ENCODE measurements at places on chromosomes 11 and 22.

DNA sequence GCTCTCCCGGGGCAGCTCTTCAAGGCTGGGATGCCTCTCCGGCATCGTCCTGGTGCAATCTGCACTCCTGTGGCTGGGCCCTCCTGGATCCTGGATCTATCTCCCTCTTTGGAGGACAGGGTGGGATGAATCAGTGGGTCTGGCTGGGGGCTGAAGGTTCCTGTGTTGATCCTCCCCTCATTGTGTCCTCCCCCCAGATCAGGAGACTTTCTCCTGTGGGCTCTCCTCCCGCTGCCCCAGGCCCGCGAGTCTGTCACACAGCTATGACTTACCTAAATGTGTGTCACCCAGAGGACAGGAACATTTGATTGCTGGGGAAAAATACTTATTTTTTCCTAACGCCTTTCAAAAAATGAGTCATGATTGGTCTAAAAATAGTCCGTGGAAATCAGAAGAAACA, 106.8 kb upstream of the NECTIN1 start:
- DNase-seq, result no peak

DNA sequence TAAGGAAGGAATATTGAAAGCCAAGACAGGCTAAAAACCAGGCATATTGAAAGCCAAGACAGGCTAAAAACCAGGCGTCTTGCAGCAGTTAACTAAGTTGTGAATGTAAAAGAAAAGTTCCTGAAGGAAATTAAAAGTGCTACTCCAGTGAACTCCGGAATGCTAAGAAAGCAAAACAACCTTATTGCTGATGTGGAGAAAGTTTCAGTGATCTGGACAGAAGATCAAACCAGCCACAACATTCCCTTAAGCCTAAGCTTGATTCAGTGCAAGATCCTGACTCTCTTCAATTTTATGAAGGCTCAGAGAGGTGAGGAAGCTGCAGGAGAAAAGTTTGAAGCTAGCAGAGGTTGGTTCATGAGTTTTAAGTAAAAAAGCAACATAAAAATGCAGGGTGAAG, 51.4 kb downstream of the PACS1 start:
- no peak for DNase-seq

DNA sequence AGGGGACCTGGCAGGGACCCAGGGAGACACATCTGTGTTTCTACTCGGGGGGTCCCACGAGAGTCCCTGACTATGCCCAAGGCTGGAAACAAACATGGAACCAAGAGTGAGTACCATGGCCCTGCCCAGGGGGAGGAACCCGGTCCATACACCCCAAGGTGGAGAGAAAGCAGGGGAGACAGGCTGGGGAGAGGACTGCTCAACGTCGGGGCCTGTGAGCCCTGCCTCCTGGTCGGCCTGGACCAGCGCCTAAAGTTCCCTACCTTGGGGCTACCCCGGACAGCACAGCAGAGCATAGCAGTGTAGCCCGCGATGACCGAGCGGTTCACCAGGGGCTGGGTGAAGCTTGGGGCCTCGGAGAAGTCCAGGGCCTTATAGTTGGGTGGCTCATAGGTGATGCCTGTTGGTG, 20.2 kb downstream of the MYBPC3 start:
- DNase-seq, result no peak

DNA sequence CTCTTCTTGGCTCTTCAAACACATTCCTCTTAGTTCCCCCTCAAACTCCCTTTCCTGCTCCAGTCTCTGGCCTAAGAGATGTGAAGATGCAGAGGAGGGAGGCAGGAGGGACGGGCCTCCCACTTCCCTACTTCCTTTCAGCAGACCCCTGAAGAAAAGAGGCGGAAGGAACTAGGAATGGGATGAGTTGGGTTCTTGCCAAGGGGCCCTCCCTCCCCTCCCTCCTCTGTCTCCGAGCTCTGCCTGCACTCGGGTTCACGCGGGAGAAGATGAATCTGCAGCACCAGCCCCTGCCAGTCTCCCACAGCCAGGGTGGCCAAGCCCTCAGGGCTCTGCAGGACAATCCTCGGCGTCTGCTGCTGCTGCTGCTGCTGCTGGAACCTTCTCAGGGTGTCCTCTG, 24.3 kb upstream of the PKNOX2 start:
- DNase-seq, result no peak

DNA sequence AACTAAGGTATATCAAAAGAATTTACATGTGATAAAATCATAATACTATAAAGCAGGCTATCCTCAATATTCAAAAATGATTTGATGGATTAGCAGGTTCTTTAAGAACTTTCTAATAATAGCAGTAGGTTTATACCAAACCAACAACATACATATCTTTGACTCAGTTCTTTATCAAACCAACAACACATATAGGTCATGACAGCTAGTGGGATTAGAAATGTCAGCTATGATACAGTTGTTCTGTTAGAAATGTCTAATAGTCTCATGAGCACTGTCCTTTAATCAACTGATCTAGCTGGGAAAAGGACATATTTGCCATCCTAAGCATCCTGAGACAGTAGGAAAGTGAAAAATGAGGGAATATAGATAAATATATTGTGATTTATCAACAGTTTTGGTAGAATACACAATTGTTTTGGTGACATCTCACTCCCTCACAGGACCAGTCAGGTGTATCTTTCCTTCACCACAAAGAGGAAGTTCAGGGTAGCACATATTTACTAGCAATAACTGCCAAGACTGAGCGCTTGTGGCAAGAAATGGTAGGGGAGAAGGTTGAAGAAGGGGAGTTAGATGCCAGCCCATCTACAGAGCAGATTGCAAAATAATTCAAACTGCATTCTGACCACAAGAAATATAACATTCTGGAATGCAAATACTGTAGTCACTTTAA, 90.8 kb upstream of the APOA1 start:
- DNase-seq, result no peak

DNA sequence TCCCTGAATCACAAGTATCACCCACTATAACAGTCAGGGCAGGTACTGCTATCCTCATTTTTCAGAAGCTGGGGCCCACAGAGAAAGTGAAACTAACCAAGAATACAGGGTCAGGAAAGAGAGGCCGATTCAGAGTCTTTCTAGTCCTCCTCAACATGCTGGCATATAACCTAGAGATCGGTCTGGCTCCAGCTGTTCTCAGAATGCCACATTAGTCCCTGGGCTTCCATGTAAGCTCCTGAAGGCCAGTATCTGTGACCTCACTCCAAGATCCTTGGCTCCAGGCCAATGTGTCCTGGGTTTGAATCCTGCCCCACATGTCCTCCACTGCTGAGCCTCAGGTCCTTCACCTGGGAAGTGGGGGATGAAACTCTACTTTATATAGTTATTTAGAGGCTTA, 50.4 kb downstream of the TENM4 start:
- DNase-seq, result no peak

DNA sequence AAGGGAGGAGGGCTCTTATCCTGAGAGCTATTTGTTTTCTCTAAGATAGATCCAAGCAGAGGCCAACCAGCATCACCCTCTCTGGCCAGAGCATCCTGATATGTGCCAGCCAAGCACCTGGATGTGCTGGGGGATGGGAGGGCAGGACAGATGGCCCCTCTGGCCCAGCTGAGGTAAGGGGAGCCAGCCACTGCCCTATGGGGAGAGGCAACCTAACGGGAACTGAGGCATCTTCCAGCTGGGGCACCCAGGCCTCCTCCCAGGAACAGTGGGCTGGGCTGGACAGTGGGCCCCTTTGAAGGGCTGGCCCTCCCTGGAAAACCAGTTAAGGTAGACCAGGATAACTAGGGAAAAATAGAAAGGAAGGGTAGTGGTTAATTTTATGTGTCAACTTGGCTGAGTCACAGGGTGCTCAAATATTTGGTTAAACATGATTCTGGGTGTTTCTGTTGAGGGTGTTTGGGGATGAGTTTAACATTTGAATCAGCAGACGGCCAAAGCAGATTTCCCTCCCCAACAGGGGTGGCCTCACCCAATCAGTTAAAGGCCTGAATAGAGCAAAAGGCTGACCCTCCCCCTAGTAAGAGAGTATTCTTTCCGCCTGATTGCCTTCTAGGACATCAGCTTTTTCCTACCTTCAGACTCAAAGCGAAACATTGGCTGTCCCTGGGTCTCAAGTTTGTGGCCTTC, 595.1 kb downstream of the BUD13 start:
- DNase-seq, result no peak

DNA sequence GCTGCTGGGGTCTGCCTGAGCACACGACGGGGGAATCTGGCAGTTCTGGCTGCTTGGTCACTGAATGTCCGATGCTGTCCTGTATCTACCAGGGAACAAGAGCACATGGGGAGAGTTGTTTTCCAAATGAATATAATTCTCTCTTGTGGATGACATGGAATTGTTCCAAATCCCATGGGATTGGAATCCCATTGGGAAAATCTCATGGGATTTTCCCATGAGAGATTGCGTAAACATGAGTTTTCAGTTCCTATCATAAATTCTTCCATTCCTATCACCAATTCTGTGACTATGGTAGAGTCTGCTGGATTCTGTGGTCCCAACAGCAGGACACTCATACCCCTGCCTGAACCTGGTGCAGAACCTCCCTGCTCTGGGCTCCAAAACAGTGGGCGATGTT, 35.6 kb upstream of the IGLL5 start:
- no peak for DNase-seq

GRCh38 chr11:65212226-65212801, 30.6 kb downstream of the CAPN1 start:
- DNase-seq, result no peak

- no peak for DNase-seq
Observed at GRCh38 chr22:22785316-22786065, 102.1 kb upstream of the IGLL5 start.

GRCh38 chr11:75879737-75880136, 64.7 kb downstream of the UVRAG start:
- DNase-seq, result no peak

DNA sequence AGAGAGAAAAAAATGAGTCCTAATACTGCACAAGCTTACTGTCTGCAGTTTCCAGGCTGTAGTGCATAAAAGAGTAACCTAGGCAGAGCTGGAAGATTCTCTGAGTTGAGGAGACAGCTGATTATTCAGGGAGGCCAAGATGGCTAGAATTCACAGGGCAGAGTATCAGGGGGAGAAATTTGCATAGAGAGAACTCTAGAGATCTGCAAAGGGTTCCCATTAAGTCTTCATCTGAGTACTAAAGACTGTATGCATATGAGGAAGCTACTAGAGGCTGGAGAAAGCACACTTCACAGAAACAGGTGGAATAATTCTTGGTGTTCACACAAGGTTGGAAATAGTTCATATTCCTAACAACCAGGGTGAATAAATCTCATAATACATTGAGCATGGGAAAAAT, 66.6 kb upstream of the RRAS2 start:
- DNase-seq, result no peak

- DNase-seq, result no peak
Observed at GRCh38 chr11:2208691-2209369, 37.2 kb upstream of the TH start.

GRCh38 chr11:102614485-102614884, 10.6 kb downstream of the MMP20 start:
- no peak for DNase-seq

- DNase-seq, result no peak
Observed at GRCh38 chr22:49930596-49931412, 12.4 kb downstream of the CRELD2 start.

GRCh38 chr11:121318848-121319834, 26.6 kb downstream of the SC5D start:
- no peak for DNase-seq

- DNase-seq, result peak; percentile 30
Observed at GRCh38 chr22:46072110-46072881, 78.0 kb upstream of the PPARA start.

DNA sequence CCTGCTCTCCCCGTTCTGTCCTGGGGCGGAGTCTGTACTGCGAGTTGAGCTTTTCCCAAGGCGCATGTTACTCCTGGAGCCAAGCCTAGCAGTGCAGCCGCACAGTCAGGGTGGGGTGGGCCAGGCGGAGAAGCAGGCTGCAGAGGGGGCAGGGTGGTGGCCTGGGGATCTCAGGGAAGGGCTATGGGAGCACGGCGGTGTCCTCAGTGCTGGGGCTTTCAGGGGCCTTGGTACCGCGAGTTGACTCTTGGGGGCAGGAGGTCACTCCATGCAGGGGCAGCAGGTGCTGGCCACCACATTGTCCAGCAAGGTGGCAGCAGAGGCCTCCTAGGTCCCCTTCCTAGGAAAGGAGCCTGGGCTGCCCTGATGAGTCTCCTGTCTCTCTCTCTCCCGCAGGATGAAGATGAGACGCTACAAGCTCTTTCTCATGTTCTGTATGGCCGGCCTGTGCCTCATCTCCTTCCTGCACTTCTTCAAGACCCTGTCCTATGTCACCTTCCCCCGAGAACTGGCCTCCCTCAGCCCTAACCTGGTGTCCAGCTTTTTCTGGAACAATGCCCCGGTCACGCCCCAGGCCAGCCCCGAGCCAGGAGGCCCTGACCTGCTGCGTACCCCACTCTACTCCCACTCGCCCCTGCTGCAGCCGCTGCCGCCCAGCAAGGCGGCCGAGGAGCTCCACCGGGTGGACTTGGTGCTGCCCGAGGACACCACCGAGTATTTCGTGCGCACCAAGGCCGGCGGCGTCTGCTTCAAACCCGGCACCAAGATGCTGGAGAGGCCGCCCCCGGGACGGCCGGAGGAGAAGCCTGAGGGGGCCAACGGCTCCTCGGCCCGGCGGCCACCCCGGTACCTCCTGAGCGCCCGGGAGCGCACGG, 14.9 kb upstream of the MIEF1 start:
- DNase-seq, result no peak

DNA sequence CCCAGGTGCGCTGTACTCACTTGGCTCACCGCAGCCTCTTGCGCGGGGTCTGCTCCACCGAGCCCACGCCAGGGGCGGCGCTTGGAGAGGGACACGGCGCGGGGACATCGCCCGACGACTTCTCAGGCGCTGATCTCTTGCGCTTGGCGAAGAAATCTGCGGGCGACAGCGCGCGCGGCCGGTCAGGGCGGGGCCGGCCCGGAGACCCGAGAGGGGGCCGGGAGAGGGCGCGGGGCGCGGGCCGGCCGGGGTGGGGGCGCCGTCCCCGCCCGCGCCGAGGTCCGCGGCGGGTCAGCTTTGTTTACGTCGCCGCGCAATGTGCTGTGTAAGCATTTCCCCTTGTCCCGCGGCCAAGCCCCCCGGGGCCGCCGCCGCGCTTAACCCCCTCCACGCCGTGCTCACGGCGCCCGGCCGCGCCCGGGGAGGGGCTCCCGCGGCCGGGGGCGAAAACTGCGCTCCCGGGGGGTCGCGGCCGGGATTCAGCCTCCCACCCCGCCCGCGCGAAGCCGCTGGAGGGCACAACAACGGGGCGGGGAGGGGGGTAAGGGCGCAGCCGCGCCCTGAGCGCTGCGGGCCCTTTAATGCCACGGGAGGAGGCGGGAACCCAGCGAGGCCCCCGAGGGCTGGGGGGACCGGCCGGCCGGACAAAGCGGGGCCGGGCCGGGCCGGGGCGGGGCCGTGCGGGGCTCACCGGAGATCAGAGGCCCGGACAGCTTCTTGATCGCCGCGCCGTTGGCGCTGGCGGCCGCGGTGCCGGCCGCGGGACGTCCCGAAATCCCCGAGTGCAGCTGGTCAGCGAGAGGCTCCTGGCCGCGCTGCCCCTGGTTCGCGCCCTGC, 1.4 kb downstream of the CDKN1C start:
- no peak for DNase-seq

- DNase-seq, result no peak
Observed at GRCh38 chr22:24106385-24107381, 74.6 kb upstream of the SUSD2 start.

DNA sequence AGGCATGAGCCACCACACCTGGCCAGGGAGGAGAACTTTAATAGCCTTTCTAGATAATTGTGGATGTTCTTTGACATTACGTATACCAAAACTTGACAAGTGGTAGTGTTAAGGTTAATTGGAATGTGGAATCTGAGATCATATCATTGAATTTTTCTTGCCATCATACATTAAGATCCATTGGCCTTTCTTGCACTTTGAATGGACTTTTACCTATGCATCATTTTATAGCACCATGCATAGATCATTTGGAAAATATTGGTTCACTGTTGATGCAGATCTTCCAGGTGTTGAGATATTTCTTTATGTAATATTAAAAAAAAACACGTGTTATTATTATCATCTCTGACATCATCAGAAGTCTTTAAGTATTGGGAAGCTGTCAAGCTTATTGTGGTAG, 36.5 kb downstream of the ACER3 start:
- no peak for DNase-seq

All from activated naive CD4-positive, alpha-beta T cell (primary cell).